ENCODE measurements at places on chromosomes 3 and 15. TPM values are rescaled to one million over a fixed set of nuclear protein-coding genes. Genes with fewer than 3 reads are reported as not detected.

The ZDHHC19 gene
- total RNA-seq = not detected

The SMCO1 gene
- 0.14 TPM for total RNA-seq

The IFRD2 gene
- total RNA-seq = 168 TPM

The ACTC1 gene
- not detected for total RNA-seq

The CHRD gene
- 0.43 TPM for total RNA-seq

The IMPG2 gene
- not detected for total RNA-seq

The MORC1 gene
- 0.11 TPM for total RNA-seq

The UNC13C gene
- 0.03 TPM for total RNA-seq

The CYFIP1 gene
- 96.8 TPM for total RNA-seq

The VPS39 gene
- total RNA-seq = 17.7 TPM

The TOPBP1 gene
- total RNA-seq = 96.4 TPM

The C3orf52 gene
- total RNA-seq = 21.5 TPM

The INSYN1 gene
- 0.53 TPM for total RNA-seq

The TGM4 gene
- not detected for total RNA-seq

The PROS1 gene
- 4.8 TPM for total RNA-seq

The DALRD3 gene
- total RNA-seq = 64.6 TPM

The MINDY2 gene
- 5.3 TPM for total RNA-seq

The PLA1A gene
- not detected for total RNA-seq

The GOLGA6A gene
- total RNA-seq = not detected
